Stimulated activated CD8-positive, alpha-beta memory T cell treated with anti-CD3 and anti-CD28 coated beads, Interleukin-2, amount 100 ng/mL, for 48 hours (primary cell): ENCODE measurements at places on chromosomes 11 and 22.

- no peak for DNase-seq
These were observed 17.7 kb upstream of the PRDM10 start for GRCh38 chr11:130020323-130020722.

- DNase-seq: no peak
These were observed 22.6 kb downstream of the TENM4 start for GRCh38 chr11:79418241-79418640.

DNA sequence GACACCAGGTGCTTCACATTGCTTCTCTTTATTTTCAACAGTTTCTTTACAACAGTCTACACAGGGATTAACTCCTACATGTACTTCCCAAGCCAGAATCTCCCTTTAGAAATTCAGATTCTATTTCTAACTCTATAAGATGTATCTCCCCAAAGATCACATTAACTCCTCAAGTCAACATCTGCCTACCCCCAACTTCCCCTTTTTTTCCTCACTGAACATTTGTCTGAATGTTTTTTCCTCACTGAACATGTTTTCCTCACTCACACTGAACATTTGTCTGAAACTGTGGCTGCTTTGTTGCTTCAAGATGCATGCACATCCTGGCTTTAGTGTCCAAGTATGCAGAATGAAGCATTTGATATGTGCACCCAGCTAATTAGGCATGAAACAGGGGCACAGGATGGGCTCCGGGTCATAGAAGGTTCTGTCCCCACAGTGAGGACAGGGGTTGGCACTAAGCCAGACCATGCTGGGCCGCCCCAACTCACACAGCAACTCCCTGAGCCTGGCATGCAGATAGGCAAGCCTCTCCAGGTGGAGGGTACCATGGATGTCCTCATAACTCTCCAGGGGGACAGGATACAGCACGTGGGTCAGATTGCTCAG lies 11.3 kb downstream of the PRAME start:
- DNase-seq: no peak

DNA sequence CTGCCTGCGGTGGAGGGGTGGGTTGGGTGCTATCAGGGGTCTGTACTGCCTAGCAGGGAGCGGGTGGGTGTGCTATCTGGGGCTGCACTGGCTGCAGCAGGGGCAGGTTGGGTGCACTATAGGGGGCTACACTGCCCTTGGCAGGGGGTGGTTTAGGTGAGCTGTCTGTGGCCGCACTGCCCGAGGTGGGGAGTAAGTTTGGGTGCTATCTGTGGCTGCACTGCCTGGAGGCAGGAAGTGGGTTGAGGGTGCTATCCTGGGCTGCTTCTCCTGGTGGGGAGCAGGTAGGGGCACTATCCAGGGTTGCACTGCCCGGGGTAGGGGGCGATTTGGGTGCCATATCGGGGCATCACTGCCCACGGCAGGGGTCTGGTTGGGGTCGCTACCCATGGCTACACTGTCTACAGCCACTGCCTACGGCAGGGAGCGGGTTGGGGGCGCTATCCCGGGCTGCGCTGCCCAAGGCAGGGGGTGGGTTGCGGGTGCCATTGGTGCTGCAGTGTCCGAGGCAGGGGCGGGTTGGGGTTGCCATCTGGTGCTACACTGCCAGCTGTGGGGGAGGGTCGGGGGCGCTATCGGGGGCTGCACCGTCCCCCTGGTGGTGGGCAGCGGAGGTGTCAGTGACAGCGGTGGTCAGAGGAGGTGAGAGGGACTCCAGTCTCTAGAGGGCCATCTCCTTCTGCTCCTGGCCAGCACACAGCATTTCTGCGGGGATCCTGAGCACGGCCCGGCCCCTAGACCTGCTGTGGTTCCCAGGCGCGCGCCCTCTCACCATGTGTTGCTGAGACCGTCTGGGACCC lies 1.3 kb upstream of the RFPL2 start:
- no peak for DNase-seq

- DNase-seq: no peak
These were observed 3.3 kb downstream of the SLC22A12 start for GRCh38 chr11:64594159-64594939.

DNA sequence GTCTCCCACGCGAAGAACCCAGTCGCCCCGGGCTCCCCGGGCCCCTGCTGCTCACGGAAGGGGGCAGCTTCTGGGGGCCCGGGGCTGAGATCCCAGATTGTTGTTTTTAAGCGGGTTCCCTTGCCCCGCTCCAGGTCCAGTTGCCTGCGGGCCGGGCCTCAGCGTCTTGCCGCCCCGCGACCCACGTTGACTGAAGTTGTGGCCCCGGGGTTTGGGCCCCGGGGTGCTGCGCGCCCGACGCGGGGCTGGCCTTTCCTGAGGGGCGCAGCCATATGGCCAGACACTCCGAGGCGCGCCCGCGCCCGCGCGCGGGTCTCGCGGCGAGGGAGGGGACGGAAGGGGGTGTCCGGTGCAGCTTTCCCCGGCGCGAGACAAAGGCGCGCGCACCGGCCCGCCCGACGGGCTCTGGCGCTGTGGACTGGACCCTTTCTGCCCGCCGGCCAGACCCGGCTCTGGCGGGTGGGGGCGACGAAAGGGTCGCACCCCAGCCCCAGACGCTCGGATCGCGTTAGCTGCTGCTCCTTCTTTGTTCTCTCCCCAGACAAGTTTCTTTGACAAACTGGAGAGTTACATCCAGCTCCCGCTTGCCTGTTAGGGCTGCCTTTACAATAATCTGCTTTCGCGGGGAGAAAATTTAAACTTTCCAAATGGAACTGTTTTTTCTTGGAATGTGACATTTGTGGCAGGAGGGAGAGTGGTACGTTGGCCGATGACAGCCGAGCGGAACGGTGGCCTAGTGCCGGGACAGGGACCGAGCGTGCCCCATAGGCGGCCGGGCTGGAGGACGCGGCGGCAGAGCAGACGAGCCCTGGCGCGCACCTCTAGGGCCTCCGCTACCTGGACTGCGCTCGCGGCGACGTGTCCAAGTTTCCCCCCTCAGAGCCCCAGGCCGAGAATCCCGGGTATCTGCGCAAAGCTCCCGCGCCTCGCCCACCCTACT lies 716 bp downstream of the AMOTL1 start:
- no peak for DNase-seq

- DNase-seq: no peak
These were observed 11.1 kb upstream of the PAMR1 start for GRCh38 chr11:35536470-35536869.

GRCh38 chr11:10285148-10285802 lies 8.7 kb downstream of the SBF2 start:
- DNase-seq: no peak

GRCh38 chr11:121293288-121293594 lies 670 bp downstream of the SC5D start:
- no peak for DNase-seq

DNA sequence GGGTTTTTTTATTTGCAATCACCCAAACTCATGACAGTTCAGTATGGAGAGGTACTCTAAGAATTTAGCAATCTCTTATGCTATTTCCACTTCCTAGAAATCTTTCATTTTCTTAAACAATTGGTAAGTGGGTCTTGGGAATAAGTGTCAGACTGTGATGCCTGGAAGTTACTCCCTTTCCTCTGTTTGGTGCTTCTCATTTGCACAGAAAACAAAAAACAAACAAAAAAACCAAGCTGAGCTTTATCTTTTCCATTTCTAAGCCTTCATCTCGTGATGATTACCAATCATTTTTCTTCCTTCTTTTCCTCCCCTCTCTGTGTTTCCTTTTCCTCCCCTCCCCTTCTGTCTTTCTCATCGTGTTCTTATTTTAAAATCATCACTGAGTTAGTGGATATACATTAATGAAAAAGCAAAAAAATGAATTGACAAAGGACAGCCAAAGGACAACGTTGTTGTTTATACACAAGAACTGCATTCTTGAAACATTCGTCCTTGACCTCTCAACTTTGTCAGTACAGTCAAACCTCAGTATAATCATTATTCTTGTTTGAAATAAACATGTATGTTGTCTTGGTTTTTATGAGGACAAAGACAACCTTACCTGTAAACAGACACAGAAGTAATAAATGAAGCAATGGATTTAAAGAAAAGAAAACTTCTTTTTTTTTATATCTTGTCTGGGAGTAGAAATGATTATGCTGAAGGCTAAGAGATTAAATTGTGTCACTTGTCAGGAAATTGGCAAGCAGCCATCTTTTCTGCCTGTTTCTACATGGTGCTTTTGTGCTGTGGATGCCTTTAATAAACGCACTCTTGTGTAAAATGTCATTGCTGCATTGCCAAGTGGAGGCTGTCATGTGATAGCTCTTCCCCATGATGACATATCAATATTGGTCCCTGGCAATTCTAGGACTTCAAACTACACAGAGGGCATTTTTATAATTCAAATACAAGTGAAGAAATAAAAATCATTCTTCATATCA lies 803.2 kb upstream of the CCDC90B start:
- no peak for DNase-seq

- no peak for DNase-seq
These were observed 579 bp upstream of the CYB5R2 start for GRCh38 chr11:7673724-7674434.

DNA sequence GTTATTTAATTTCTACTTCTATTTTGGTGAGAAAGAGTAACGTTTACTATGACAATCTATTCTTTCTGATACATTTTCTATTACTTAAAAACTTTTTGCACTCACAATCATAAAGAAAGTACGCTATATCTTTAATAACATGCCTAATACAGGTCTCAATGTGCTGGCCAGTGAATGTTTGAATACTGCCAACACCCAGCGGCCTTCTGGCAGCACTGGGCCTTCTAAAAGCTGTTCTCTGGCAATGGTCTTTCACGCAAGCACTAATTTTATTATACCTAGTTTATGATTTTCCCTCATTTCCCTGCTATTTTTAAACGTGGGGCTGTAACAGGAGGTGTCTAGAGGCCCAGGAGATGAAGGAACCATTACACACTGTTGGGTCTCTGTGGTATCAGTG lies 349.8 kb upstream of the PITPNB start:
- no peak for DNase-seq

DNA sequence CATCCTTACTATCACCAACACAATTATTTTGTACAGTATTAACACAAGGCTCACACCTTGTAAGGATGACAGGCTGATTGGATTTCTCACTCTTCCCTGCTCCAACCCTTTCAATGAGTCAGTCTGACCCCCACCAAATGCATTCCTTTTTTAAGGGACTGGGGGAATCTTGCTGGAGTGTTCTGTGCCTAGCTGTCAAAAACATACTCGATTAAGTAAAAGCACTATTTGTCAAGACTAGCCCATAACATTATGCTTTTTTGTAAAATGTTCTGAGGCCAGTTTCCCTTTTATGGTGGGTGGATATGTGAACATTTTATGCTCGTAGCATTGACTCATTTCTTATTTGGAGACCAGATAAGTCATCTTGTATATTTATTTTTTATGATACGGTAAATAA lies 87.2 kb downstream of the PDHX start:
- no peak for DNase-seq

GRCh38 chr11:86015699-86016098 lies 53.2 kb downstream of the PICALM start:
- DNase-seq: no peak
